ENCODE measurements at places on chromosomes 11 and 22.

GRCh38 chr11:65785319-65786007, 1.4 kb upstream of the OVOL1 start:
- H3K4me3 ChIP-seq, result peak overlapping the region; percentile 16
- no peaks in the 10 kb centered on the region for H3K4me1 ChIP-seq
- peaks cover 3% of the 10 kb centered on the region for H3K36me3 ChIP-seq
- no peak overlapping the region for H3K27ac ChIP-seq
- peaks cover 19% of the 10 kb centered on the region for H3K27me3 ChIP-seq

DNA sequence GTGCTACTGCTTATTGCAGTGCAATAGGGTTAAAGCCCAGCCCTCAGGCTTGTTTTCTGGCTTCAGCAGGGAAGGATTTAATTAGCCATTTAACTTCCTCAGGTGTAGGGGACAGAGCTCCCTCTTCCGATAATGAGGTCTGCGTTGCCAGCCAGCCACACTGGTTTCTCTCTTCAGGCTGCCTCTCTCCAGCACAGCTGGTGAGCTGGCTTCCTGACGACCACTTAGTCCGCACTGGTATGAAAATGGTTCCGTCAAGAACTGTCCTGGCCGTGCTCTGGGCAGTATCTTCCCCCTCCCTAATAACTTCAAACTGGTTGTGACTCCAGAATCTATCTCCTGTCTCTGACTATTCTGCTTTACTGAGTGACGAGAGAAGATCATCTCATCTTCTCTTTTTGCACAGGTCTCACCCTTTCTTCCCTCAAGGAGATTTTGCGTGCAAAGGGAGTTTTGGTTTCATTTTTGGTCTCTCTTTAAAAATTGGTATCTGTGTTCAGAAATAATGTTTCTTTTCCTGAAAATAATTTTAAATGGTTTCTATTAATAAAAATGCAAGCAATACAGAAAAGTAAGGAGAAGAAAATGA, 49.2 kb downstream of the CNTN5 start:
- no peak for DNase-seq
- H3K36me3 ChIP-seq, result no peaks in the 10 kb centered on the region
- H3K27me3 ChIP-seq, result no peaks in the 10 kb centered on the region
- H3K4me3 ChIP-seq, result no peak overlapping the region
- H3K4me1 ChIP-seq, result peaks cover 6% of the 10 kb centered on the region

- DNase-seq, result peak; percentile 24
- no peak overlapping the region for H3K4me3 ChIP-seq
- no peak overlapping the region for H3K27ac ChIP-seq
- no peaks in the 10 kb centered on the region for H3K4me1 ChIP-seq
- no peaks in the 10 kb centered on the region for H3K36me3 ChIP-seq
- no peaks in the 10 kb centered on the region for H3K27me3 ChIP-seq
Observed at GRCh38 chr11:84993386-84993785, 633.8 kb downstream of the DLG2 start.

- no peak overlapping the region for H3K27ac ChIP-seq
- no peak overlapping the region for H3K4me3 ChIP-seq
- H3K27me3 ChIP-seq, result no peaks in the 10 kb centered on the region
- no peaks in the 10 kb centered on the region for H3K4me1 ChIP-seq
- no peak for DNase-seq
Observed at GRCh38 chr11:108196901-108197300, 25.5 kb downstream of the NPAT start.

All from endothelial cell (in vitro differentiated cells).